ENCODE measurements at places on chromosomes 11 and 22. TPM values are rescaled to one million over a fixed set of nuclear protein-coding genes. Genes with fewer than 3 reads are reported as not detected.

The RRAS2 gene
- total RNA-seq, result 120 TPM

The KIRREL3 gene
- total RNA-seq, result not detected

The CABP2 gene
- not detected for total RNA-seq

The SULT4A1 gene
- total RNA-seq, result 0.53 TPM

The LDHAL6A gene
- total RNA-seq, result not detected

The GLYAT gene
- not detected for total RNA-seq

The PAK1 gene
- total RNA-seq, result 6.5 TPM

The C11orf65 gene
- 0.14 TPM for total RNA-seq

The PLAAT4 gene
- 1.7 TPM for total RNA-seq

The KLHDC7B gene
- not detected for total RNA-seq

The SCN4B gene
- 0.13 TPM for total RNA-seq

The HPX gene
- total RNA-seq, result 0.53 TPM

The USH1C gene
- not detected for total RNA-seq

The SYT9 gene
- total RNA-seq, result 0.22 TPM

The ISX gene
- not detected for total RNA-seq

The RIC3 gene
- 0.27 TPM for total RNA-seq

The OPCML gene
- not detected for total RNA-seq

The GTF2H1 gene
- total RNA-seq, result 84.8 TPM

The GGTLC2 gene
- not detected for total RNA-seq

The MAJIN gene
- not detected for total RNA-seq

The PHF21A gene
- 18.1 TPM for total RNA-seq

The TUBA8 gene
- 9.5 TPM for total RNA-seq

The CREBZF gene
- total RNA-seq, result 46.1 TPM

The MUC15 gene
- not detected for total RNA-seq

The XKR3 gene
- total RNA-seq, result not detected

The TIMP3 gene
- 0.40 TPM for total RNA-seq

The ARHGAP1 gene
- 34.5 TPM for total RNA-seq

The EMID1 gene
- not detected for total RNA-seq

The SCARF2 gene
- 20.9 TPM for total RNA-seq

The CRYBB3 gene
- not detected for total RNA-seq

The HPS5 gene
- total RNA-seq, result 28.9 TPM

The PRDX5 gene
- 108 TPM for total RNA-seq

The ESAM gene
- total RNA-seq, result 154 TPM

The KRTAP5-7 gene
- 0.07 TPM for total RNA-seq

The SMTNL1 gene
- not detected for total RNA-seq

The ARHGAP8 gene
- not detected for total RNA-seq

The KCNE3 gene
- total RNA-seq, result 0.53 TPM

The CLDN5 gene
- 542 TPM for total RNA-seq

The MRGPRE gene
- total RNA-seq, result not detected

The MMP3 gene
- total RNA-seq, result 0.13 TPM

The SCGB1D2 gene
- total RNA-seq, result not detected

The ATG13 gene
- total RNA-seq, result 55.6 TPM

The KRTAP5-10 gene
- not detected for total RNA-seq

The CARD10 gene
- 33.2 TPM for total RNA-seq

The VPS37C gene
- total RNA-seq, result 15.3 TPM

The OR6A2 gene
- 0.43 TPM for total RNA-seq

The RASGRP2 gene
- total RNA-seq, result 0.50 TPM

The CD3E gene
- not detected for total RNA-seq

The ZBTB16 gene
- total RNA-seq, result 12.2 TPM

The EHF gene
- not detected for total RNA-seq

The RFPL1 gene
- not detected for total RNA-seq

Measured in thoracic aorta endothelial cell (primary cell).